ENCODE measurements at places on chromosomes 7 and 10. TPM values are rescaled to one million over a fixed set of nuclear protein-coding genes. Genes with fewer than 3 reads are reported as not detected.

FGL2 gene
- under 0.01 TPM for total RNA-seq

STOX1 gene
- total RNA-seq = 0.30 TPM

TMEM178B gene
- total RNA-seq = not detected

TRIM50 gene
- total RNA-seq = not detected

STEAP2 gene
- 5.8 TPM for total RNA-seq

GAD2 gene
- total RNA-seq = not detected

RHOBTB1 gene
- total RNA-seq = 33.1 TPM

HSPA12A gene
- 0.32 TPM for total RNA-seq

OR6V1 gene
- total RNA-seq = not detected

TDRD1 gene
- total RNA-seq = not detected

GPR26 gene
- total RNA-seq = not detected

SPDYE2B gene
- not detected for total RNA-seq

POP7 gene
- 67.2 TPM for total RNA-seq

SLC26A3 gene
- total RNA-seq = not detected

FRAT1 gene
- total RNA-seq = 2.9 TPM

HHEX gene
- 48.2 TPM for total RNA-seq

SFRP4 gene
- total RNA-seq = not detected

AKR1C8 gene
- total RNA-seq = not detected

RAPGEF5 gene
- total RNA-seq = 291 TPM

NXPH1 gene
- total RNA-seq = not detected

CALHM3 gene
- total RNA-seq = not detected

MSMB gene
- not detected for total RNA-seq

REEP3 gene
- 68.2 TPM for total RNA-seq

SVIL gene
- 86.4 TPM for total RNA-seq

SPDYE1 gene
- total RNA-seq = not detected

STK31 gene
- total RNA-seq = under 0.01 TPM

EVX1 gene
- not detected for total RNA-seq

CAV1 gene
- total RNA-seq = 1,370 TPM

PNLIPRP1 gene
- not detected for total RNA-seq

ACSM6 gene
- not detected for total RNA-seq

HECW1 gene
- total RNA-seq = not detected

ADCY1 gene
- 0.61 TPM for total RNA-seq

NEURL1 gene
- total RNA-seq = 0.15 TPM

TMEM139 gene
- total RNA-seq = 0.61 TPM

CALHM1 gene
- not detected for total RNA-seq

STEAP1B gene
- 124 TPM for total RNA-seq

ACSL5 gene
- total RNA-seq = 1.3 TPM

MRPL32 gene
- 112 TPM for total RNA-seq

BPGM gene
- 26.9 TPM for total RNA-seq

UCN3 gene
- total RNA-seq = not detected

NUTM2E gene
- total RNA-seq = under 0.01 TPM

FAM237B gene
- not detected for total RNA-seq

RP9 gene
- total RNA-seq = 13.6 TPM

ST8SIA6 gene
- total RNA-seq = 0.32 TPM

GATA3 gene
- 3.0 TPM for total RNA-seq

HMX3 gene
- total RNA-seq = not detected

CDHR3 gene
- total RNA-seq = 0.91 TPM
